MG63 (cell line): ENCODE measurements at places on chromosomes 4 and X.

DNA sequence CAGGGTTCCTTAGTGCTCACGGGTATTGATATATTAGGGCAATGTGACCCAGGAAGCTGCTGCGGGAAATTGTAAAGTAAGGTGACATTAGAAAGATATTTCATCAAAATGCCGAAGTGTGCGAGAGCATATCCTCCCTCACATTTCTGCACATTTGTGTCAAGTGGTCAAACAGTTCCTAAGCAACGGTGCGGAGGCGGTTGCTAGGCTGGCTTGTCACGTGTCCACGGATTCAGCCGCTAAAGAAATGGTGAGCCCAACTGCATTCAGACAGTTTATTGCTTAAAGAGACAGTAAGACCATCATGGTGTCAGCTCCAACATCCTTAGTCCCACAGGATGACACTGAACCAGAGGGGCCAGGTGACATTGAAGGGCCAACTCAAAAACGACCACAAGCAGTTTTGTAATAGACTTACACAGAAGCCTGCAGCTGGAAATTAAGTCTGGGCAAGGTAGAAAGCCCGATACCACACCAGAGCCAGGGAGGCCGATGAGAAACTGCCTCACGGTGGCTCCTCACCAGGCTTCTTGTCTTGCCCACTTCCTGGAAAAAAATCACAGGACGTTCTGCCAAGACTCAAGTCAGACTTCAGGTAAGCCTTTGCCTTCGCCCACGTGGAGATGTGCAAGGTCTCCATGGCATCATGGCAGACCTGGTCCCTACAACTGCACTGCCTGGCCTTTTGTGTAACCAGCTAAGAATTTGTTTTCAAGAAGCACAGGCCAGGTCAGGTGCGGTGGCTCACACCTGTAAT, 50.4 kb downstream of the USP11 start:
- peak; percentile 3 for DNase-seq

GRCh38 chr4:182286931-182287330, 43.7 kb downstream of the TENM3 start:
- no peak for DNase-seq

DNA sequence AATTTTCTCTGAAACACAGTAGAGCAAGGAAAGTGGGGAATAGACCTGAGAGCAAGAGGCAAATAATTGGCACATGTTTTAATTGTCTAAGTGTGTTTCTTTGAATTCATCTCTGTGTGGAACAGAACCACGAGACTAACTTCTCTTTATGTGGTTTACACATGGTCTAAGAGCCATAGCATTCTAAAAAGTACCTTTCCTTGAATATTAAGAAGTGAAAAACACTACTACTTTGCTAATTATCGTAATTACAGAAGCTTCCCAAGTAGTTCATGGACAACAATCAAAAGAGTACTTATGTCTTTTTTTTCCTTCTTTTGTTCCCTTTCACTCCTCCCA, 2.9 kb upstream of the CYBB start:
- no peak for DNase-seq

DNA sequence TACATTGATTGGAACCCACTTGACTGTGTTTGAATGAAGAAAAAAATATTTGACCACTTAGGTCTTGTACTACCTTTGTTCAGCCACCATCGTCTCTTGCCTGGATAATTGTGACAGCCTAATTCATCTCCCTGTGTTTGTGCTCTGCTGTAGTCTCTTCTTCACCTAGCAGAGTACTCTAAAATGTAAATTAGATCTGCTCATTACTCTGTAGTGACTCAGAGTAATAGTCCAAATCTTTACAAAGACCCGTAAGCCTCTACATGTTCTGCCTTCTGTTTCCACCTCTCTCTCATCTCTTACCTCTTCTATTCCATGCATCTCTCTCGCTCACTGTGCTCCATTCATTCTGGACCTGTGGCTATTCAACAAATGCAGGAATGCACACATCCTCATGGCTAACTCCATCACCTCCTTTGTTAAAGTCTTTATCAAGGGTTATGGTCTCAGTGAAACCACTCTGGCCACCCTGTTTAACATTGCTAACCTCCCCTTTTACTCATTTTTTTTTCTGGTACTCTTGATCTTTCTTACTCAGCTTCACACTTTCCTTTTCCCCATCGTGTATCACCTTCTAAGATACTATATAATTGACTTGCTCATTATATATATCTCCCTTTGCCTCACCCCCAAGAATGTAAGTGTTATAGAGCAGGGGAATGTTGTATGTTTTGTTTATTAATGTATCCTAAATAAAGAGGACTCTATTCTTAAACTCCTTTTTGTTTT, 98.4 kb downstream of the STIM2 start:
- DNase-seq, result no peak

DNA sequence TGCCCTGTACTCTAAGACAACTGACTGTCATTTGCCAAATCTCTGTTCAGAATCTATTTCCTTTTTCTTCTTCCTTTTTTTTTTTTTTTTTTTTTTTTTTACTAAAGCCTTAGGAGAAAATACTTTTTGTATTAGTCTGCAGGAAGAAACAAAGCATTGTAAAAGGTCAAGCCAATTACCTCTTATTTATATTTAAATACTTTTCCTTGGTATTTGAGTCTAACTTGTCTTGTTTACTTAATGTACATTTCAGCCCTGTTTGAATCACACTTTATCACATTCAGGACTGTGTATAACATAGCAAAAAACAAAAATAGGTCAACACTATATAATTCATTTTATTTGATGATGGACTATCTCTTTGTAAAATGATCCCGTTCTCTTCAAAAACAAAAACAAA, 262.2 kb downstream of the RPA4 start:
- no peak for DNase-seq

DNA sequence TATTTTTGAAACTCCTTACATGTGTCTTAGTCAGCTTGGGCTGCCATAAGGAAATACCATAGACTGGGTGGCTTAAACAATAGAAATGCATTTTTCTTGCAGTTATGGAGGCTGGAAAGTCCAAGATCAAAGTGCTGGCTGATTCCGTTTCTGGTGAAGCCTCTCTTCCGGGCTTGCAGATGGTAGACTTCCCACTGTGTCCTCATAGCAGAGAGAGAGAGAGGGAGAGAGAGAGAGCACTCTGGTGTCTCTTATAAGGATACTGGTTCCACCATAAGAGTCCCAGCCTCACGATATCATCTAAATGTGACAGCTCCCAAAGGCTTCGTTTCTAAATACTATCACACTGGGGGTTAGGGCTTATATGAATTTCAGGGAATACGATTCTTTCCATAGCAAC, 39.7 kb downstream of the ENPEP start:
- no peak for DNase-seq

GRCh38 chr4:59712470-59712869, 1487.7 kb upstream of the ADGRL3 start:
- no peak for DNase-seq

DNA sequence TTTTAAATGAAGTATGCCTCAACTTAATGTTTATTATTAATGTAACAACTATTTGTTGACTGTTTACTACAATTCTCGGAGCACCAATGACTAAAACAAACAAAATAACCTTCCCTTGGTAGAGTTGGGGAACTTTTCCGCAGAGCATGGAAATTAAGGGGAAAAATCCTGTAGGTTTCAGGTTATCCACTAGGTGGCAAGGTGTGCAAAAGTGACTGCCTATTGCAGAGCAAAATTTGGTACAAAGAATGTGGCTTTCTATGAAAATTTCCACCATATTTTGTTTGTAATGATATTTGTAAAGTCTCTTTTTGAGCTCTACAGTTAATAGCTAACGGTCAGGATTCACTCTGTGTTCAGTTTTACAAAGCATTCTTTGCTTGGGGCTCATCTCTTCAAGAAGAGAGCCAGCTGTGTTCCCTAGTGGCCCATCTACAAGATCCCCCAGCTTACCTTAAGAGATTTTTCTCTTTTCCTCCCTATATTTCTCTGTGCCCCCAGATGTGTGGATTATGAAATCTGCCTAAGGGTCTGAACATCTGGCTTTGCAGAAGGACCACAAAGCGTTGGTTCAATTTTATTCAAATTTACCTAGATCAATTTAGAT, 61.1 kb downstream of the FBXO8 start:
- no peak for DNase-seq

- DNase-seq, result no peak
Observed at GRCh38 chrX:46755671-46756070, 3.2 kb downstream of the SLC9A7 start.

GRCh38 chrX:1481636-1482529, 29.2 kb upstream of the ASMTL start:
- peak; percentile 87 for DNase-seq

DNA sequence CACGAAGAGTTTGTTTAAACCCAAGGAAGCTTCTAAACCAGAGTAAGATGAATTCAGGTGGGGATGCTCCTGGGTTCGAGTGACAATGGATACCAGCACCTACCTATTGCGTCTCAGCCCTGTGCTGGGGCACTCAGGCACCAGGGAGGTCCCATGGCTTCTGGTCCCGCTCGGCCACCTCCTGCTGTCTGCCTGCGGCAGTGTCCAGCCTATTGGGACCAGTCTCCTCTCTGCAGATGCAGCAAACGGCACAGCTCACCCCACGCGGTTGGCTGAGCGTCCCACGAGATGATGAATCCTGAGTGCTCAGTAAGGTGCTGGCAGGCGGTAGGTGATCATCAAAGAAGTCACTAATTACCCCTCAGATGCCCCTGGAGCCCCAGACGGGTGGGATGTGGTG, 75.2 kb downstream of the ACOX3 start:
- DNase-seq, result no peak

DNA sequence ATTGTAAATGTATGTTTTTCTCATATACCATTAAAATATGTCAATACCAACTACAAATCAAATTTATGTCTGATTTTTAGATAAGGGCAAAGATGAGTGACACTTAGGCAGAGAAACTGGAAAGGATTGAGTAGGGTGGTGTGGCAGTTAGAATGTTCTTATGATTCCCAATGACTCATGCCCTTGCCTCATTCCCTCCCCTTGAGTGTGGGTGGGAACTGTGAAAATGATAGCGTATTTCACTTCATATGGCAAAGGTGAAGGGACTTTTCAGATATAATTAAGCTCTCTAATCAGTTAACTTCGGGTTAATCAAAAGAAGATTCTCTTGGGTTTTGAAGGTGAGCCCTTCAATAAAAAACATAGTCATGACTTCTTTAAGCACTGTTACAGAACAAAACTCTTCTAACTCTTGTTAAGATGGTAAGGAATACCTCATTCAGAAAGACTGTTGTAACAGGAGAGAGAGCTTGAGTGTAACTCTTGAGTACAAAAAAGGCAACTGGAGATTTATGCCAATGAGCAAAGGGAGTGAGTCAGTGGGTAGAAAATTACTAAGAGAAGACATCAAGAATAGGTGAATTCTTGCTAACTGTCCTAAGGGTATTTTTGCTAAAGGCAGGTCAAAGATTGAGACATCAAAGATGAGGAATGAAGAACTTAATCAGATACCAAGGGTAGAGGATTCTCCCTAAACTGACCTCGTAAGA, 329.5 kb downstream of the KCTD8 start:
- no peak for DNase-seq

DNA sequence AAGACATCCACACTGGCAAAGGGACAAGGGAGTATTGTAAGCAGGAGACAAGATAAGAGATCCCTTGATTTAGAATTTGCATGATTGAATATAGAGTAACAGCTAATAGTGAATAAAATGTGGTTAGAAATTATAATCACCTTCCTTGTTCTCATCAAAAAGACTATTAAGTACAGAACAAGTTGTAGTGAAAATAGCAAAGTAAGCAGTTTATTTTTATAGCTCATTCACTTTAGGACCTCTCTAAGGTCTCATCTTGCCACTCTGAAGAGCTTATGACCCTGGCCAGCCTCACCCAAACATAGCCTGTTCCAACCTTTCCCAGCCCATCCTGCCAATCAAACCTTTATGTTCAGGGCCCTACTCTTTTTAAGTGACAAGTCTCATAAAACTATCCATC, 30.6 kb downstream of the MID2 start:
- no peak for DNase-seq

GRCh38 chr4:147731580-147732517, at the start of gene ARHGAP10:
ARHGAP10 (plus strand) TSS chr4:147732088; CDS start chr4:147732302, 214 bp downstream.
- DNase-seq, result peak; percentile 85

GRCh38 chr4:2598511-2599303, 62.3 kb downstream of the FAM193A start:
- DNase-seq, result no peak

- no peak for DNase-seq
Observed at GRCh38 chr4:102567427-102567826, 66.3 kb downstream of the NFKB1 start.

- peak; percentile 2 for DNase-seq
Observed at GRCh38 chr4:67087897-67088296, 457.4 kb downstream of the CENPC start.

DNA sequence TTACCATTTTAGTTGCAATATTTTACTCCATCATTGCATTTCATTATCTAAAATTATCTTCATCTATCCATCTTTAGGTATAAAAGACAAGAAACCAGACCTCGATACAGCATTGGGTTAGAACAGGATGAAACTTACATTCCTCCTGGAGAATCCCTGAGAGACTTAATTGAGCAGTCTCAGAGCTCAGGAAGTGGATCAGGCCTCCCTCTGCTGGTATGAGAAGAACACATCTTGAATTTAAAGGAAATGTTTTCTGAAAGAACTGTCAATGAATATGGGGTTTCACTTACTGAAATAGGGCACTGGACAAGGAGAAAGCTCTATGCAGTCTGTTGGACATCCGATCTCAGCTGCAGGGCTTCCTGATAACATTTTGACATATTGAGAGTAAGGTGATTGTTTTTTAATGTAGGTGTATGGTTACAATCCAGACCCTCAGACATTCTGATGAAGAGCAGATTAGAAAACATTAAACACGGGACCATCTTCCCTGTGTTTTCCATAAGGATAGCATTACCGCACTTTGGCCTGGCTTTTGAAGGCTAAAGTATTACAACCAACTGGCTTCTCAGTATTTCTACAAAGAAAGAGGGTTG, 367.2 kb downstream of the BMPR1B start:
- DNase-seq, result peak; percentile 1

GRCh38 chrX:285076-285677, 4.0 kb downstream of the PLCXD1 start:
- no peak for DNase-seq

GRCh38 chrX:115898382-115899001, 272.1 kb upstream of the AGTR2 start:
- no peak for DNase-seq

GRCh38 chrX:148282504-148282903, 217.9 kb upstream of the AFF2 start:
- DNase-seq, result no peak

DNA sequence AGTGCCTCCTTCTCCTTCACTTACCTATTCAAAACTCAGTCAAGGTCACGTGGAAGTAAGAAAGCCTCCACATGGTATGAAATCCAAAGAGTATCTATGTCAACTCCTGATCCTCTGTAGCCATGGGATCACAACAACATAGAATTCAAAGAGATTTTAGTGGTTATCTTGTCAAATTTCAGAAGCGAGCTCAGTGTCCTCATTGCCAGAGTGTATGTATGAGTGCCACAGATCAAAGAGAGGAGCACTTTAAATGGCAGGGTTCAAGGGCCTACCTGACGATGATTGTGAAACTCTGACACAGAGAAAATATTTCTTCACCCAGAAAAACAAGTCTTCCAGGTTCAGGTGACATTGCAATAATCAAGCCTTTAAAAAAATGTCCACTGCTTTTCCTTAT, 1.2 kb upstream of the ACE2 start:
- DNase-seq, result no peak

- no peak for DNase-seq
Observed at GRCh38 chr4:140240237-140240636, 86.3 kb upstream of the MAML3 start.
